Cerebellar cortex (tissue), 1 donor: ENCODE measurements at places on chromosomes 6 and 20.

DNA sequence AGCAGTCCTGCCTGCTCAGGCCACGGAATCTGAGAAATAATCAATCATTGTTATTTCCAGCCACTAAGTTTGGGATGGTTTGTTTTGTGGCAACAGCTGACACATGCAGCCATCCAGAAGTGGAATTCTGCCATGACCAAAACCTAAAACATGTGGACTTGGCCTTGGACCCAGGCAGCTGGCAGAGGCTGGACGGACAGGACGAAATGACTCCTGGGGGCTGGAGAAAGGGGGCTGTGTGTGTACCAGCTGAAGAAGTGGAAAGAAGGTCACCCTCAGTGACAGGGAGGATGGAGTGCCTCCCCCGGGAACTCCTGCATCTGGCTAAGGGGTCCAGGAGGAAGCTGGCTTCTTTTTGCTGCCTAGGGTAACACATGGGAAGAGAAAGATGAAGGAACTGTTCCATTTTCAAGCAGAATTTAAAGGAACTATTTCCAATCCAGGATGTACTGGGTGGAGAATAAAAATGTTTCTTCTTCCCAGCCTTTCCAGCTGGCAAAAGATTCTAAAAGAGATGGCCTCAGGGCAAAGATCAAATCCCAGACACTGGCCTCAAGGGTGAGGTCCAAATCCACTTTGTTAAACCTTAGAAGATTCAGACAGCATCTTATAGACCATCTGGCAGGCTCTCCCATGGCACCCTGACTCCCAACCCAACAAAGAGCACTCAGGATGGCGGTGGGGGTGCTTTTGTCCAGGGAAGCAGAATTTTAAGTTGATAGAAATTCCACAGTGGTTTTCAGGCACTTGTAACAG, 14.3 kb downstream of the SERPINB6 start:
- no peak for DNase-seq

DNA sequence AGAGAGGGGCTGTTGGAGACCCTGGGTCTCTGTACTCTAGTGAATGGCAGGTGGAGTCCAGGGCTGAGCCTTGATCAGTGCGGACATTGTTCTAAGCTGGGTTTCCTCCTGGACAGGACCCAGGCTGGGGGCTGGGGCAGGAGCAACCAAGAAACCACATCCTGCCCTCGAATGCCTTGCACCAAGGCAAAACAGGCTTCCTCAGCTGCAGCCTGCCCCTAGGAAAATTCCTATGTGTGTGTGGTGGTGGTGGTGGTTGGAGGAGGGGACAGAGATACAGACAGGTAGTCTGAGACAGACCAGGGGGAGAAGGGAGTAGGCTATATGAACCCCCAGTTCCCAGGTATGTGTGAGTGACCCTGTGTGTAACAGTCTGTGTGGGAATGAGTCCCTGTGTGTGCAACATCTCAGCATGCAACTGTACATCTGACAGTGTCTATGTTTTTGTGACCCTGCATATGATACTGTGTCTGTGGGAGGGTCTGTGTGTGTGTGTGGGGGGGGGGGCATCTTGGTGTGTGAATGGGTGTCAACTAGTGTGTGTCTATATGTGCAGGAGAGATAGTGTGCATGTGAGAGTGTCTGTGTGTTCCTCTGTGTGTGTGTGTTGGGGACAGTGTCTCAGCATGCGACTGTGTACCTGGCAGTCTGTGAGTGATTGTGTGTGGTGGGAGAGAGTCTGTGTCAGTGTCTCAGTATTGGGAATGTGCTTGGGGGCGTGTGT, 3.0 kb downstream of the GLP1R start:
- no peak for DNase-seq

DNA sequence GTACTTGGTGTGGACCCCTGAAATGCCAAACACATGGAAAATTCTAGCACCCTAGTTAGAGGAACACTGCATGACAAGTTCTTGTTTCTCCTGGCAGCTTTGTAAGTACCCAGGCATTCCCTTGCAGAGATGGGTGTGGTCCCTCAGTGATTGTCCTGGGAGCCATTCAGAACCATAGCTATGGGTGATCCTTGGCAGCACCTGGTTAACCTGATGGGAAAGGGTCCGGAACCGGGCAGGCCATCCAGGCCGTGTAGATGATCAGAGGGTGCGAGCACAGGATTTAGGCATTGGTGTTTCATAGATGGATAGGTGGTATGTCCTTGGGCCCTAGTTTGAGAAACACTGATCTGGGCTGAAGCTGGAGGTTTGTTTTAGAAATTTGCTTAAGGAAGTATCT, 95.8 kb downstream of the RPP40 start:
- DNase-seq, result no peak

DNA sequence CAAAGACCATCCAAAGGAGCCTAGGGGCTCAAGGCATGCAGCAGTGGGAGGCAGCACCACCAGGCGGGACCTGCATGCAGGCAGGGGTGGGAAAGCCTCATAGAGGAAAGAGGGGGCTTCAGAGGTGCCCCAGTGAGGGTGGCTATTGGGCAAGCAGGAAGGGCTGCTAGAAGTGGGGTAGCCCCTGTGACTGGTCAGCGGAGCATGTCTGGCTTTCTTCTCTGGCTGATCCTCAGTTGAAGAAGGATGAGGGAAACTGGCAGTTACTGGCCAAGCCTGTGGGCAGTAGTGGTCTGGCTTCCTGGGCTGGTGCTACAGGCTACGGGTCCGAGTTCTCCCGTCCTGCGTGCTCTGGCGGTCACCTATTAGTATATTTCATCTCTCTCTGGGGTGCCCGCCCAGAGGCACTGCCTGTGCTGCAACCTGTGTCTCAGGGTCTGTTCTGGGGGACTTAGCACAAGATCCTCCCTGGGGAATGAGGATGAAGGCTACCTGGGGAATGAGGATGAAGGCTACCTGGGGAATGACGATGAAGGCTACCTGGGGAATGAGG, 35.9 kb upstream of the CST7 start:
- no peak for DNase-seq

GRCh38 chr20:40144581-40144980, 544.5 kb downstream of the MAFB start:
- DNase-seq, result no peak

- DNase-seq, result no peak
Observed at GRCh38 chr6:13730704-13731103, 19.1 kb upstream of the RANBP9 start.

DNA sequence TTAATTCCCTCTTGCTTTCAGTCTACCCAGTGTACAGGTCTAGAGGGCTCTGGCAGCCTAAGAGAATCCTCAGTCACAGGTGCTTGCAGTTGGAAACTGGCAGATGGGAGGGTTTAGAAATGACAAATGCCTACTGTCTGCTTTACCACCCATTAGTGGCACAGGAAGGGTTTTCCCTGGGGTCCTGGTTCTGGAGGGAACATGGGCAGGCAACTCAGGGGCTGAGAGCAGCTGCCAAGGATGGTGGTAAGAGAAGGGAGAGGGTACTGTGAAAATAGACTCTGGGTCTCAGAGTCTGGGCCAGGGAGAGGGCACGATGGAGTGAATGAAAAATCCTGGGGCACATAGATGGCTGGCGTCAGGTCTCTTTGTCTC, 103.5 kb downstream of the TCP11 start:
- DNase-seq, result no peak

DNA sequence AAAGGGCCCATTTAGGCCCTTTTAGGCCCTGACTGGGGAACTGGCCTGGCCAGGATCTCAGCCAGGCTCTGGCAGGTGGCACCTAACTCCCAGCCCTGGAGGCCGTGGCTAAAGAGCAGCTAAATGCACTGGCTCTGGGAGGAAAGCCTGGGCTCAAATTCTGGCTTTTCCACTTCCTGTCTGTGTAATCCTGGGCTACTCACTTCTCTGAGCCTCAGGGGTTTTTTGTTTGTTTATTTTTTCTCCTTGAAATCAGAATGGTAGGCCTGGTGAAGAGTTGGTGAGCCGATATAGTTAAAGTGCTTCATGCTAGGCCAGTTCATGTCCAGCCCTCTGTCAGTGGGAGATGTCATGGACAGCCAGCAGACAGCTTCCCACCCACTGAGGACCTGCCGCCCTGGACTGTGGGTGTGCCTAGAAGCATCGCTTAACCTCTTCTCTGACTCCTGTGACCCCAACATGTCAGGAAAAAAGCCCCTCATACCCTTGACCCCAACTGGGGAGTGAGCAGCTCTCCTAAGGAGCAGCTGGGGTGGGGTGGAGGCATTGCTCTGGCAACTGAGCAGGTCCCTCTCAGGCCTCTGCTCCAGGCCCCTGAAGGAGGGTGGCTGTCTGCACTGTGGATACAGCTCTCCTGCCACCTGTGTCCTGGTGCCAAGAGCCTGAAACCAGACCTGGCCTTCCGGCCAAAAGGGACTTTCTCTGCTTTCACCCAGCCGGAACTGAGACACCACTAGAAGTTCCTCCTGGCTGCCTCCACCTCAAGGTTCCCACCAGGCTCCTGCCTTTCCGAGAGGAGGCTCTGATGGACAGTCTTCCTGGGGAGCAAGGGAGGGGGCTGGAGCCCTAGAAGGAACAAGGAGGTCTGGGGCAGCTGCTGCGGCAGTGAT, 57.2 kb upstream of the MYL9 start:
- DNase-seq, result no peak
